H4 (cell line): ENCODE measurements at places on chromosomes 7 and 10. TPM values are rescaled to one million over a fixed set of nuclear protein-coding genes. Genes with fewer than 3 reads are reported as not detected.

The FLNC gene
- 0.10 and 0.14 TPM in 2 replicates for total RNA-seq

The ELFN1 gene
- total RNA-seq = 0.37 and 0.41 TPM in 2 replicates

The CNPY1 gene
- 0.08 TPM in 1 of 2 replicates, not detected in the other for total RNA-seq

The AKR1C4 gene
- total RNA-seq = not detected in 2 replicates

The ITPRID1 gene
- 0.39 TPM in 1 of 2 replicates, not detected in the other for total RNA-seq

The HMX3 gene
- total RNA-seq = 0.45 TPM in 1 of 2 replicates, not detected in the other

The ATOH7 gene
- 0.27 and 0.88 TPM in 2 replicates for total RNA-seq

The TMEM176B gene
- 0.27 and 0.76 TPM in 2 replicates for total RNA-seq

The ACTL6B gene
- total RNA-seq = not detected in 2 replicates
